Omental fat pad (tissue), 4 donors: ENCODE measurements at places on chromosomes 4 and X. TPM values are rescaled to one million over a fixed set of nuclear protein-coding genes. Genes with fewer than 3 reads are reported as not detected.

TRIM75 gene
- total RNA-seq = not detected

- DNase-seq = no peak
Measured at GRCh38 chr4:26737385-26737784, 123.3 kb upstream of the STIM2 start.

GPR173 gene
- 1.9 TPM for total RNA-seq

DNA sequence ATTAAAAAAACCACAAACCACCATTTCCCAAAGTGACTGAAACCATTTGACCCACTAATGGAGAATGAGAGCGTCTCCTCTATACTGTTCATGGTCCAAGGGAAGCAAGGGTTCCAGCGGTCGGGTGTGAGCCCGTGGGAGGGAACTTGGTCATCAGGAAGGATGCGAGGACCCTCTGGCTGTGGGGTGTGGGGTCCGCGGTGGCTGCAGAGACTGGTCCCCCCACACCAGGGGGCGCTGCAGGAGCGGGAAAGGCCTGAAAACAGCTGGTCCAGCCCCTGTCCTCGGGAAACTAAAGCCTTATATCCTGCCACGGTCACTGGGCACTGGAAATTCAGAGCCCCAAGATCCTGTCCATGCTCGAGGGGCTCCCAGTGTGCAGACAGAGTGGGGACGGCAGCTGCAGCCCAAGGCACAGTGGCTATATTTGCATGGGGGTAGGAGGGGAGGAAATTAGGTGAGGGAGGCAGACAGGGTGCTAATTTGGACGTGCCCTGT is 4.3 kb downstream of the BLOC1S4 start:
- DNase-seq = peak; percentile 89
